ENCODE measurements at places on chromosomes 5 and 9. TPM values are rescaled to one million over a fixed set of nuclear protein-coding genes. Genes with fewer than 3 reads are reported as not detected.

- H3K27ac ChIP-seq = no peak overlapping the region
- DNase-seq = no peak
- H3K36me3 ChIP-seq = no peaks in the 10 kb centered on the region
- no peak overlapping the region for H3K4me3 ChIP-seq
- H3K27me3 ChIP-seq = no peaks in the 10 kb centered on the region
Observed at GRCh38 chr5:168724227-168724626, 145.1 kb upstream of the PANK3 start.

Gene ADGRV1
- not detected for polyA plus RNA-seq

DNA sequence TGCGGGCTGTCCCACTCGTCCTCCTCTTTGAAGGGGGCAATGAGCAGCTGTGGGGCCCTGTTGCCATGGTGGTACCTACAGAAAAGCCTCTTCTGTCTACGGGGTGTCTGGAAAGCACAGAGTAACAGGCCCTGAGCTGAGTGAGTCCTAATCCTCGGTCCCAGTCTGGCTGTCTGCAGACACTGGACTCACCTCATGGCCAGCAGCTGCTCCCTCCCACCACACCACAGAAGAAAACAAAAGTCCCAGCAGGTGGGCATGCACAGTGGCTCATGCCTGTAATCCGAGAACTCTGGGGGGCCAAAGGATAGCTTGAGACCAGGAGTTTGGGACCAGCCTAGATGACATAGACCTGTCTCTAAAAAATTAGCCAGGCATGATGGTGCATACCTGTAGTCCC, 19.9 kb downstream of the P4HA2 start:
- no peak for DNase-seq
- H3K36me3 ChIP-seq = no peaks in the 10 kb centered on the region
- H3K27ac ChIP-seq = no peak overlapping the region
- H3K27me3 ChIP-seq = no peaks in the 10 kb centered on the region
- no peaks in the 10 kb centered on the region for H3K4me1 ChIP-seq
- no peak overlapping the region for H3K4me3 ChIP-seq

Gene CCIN
- polyA plus RNA-seq = not detected

DNA sequence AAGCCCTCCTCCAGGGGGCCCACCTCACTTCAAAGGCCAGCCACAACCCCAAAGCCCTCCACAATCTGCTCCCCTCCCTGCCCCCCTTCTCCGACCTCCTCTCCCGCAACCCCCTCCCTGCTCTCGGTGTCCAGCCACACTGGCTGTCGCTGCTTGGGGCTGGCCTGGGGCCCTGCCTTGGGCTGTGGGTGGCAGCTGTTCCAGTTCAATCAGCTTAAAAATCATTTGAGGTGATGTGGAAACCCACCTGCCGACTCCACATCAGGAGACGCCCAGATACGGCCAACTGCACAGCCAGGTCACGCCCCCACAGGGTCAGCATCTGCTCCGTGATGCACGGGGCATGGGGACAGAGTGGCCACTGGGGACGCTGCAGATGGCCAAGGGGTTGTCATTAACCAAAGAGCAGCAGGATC, 107.0 kb upstream of the MVB12B start:
- no peaks in the 10 kb centered on the region for H3K4me1 ChIP-seq
- H3K27ac ChIP-seq = no peak overlapping the region
- H3K36me3 ChIP-seq = no peaks in the 10 kb centered on the region

Gene CDKN2B-AS1
- not detected for polyA plus RNA-seq

- peaks cover 17% of the 10 kb centered on the region for H3K4me1 ChIP-seq
- H3K27ac ChIP-seq = peak overlapping the region; percentile 75
- peak; percentile 40 for DNase-seq
- no peaks in the 10 kb centered on the region for H3K27me3 ChIP-seq
Observed at GRCh38 chr5:135398160-135398854, 724 bp downstream of the MACROH2A1 start.

Gene PCDHA9
- not detected for polyA plus RNA-seq

GRCh38 chr5:41200506-41200905, 12.8 kb downstream of the C6 start:
- H3K4me1 ChIP-seq = no peaks in the 10 kb centered on the region
- no peak for DNase-seq
- H3K27ac ChIP-seq = no peak overlapping the region
- no peaks in the 10 kb centered on the region for H3K36me3 ChIP-seq
- H3K4me3 ChIP-seq = no peak overlapping the region

- no peak overlapping the region for H3K4me3 ChIP-seq
- H3K36me3 ChIP-seq = no peaks in the 10 kb centered on the region
- H3K27me3 ChIP-seq = no peaks in the 10 kb centered on the region
- no peak for DNase-seq
Observed at GRCh38 chr5:96014395-96014794, 52.7 kb upstream of the ELL2 start.

GRCh38 chr9:95373069-95373681, 55.7 kb upstream of the FANCC start:
- no peaks in the 10 kb centered on the region for H3K4me1 ChIP-seq
- H3K4me3 ChIP-seq = no peak overlapping the region
- H3K36me3 ChIP-seq = no peaks in the 10 kb centered on the region
- DNase-seq = no peak

DNA sequence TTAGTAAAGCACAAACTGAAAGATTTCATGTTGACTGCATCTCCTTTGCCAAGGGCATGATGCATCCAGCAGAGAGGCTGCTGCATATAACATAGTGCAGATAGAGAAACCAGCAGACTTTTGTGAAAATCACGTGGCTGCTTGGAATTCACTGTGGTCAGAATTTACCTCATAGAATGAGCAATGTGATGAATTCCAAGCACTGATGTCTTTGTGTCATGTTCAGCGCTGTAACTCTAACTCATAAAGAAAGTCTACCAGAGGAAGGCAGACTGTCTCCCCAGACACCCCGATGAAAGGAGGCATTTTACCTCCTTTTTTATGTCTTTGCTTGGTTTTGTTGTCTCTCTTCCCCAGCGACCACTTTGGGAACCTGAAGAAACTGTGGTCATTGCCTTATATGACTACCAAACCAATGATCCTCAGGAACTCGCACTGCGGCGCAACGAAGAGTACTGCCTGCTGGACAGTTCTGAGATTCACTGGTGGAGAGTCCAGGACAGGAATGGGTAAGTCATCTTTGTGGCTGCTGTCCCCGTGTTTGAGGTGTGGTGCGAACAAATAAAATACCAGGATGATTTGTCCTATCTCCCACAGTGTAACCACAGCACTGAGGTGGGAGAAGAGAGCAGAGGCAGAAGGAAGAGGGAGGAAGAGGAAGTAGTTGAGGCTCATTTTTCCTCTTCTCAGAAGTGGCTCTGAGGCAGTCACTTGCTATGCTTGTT, 42.0 kb downstream of the ITK start:
- H3K27ac ChIP-seq = peak overlapping the region; percentile 77
- H3K4me3 ChIP-seq = peak overlapping the region; percentile 22
- peak; percentile 59 for DNase-seq
- H3K27me3 ChIP-seq = no peaks in the 10 kb centered on the region

Gene SPAAR
- not detected for polyA plus RNA-seq

Gene GABRA1
- not detected for polyA plus RNA-seq

GRCh38 chr9:126229501-126229900, 97.1 kb upstream of the MVB12B start:
- no peaks in the 10 kb centered on the region for H3K4me1 ChIP-seq
- no peak for DNase-seq
- H3K27me3 ChIP-seq = no peaks in the 10 kb centered on the region
- no peak overlapping the region for H3K4me3 ChIP-seq
- H3K27ac ChIP-seq = no peak overlapping the region
- no peaks in the 10 kb centered on the region for H3K36me3 ChIP-seq

Gene FAM78A
- 24.8 TPM for polyA plus RNA-seq

GRCh38 chr9:92265154-92265553, 28.3 kb downstream of the IARS1 start:
- no peak overlapping the region for H3K27ac ChIP-seq
- H3K4me3 ChIP-seq = no peak overlapping the region
- peaks cover 54% of the 10 kb centered on the region for H3K36me3 ChIP-seq
- no peak for DNase-seq
- no peaks in the 10 kb centered on the region for H3K4me1 ChIP-seq
- H3K27me3 ChIP-seq = no peaks in the 10 kb centered on the region

GRCh38 chr5:51860532-51861018, 477.3 kb downstream of the ISL1 start:
- H3K4me3 ChIP-seq = no peak overlapping the region
- no peaks in the 10 kb centered on the region for H3K4me1 ChIP-seq
- H3K36me3 ChIP-seq = no peaks in the 10 kb centered on the region
- no peaks in the 10 kb centered on the region for H3K27me3 ChIP-seq

Gene PWWP2A
- polyA plus RNA-seq = 27.3 TPM

- DNase-seq = no peak
- no peaks in the 10 kb centered on the region for H3K27me3 ChIP-seq
- no peak overlapping the region for H3K4me3 ChIP-seq
- H3K36me3 ChIP-seq = no peaks in the 10 kb centered on the region
Observed at GRCh38 chr5:143923634-143924266, 111.8 kb downstream of the HMHB1 start.

- H3K27ac ChIP-seq = no peak overlapping the region
- H3K36me3 ChIP-seq = no peaks in the 10 kb centered on the region
- no peaks in the 10 kb centered on the region for H3K27me3 ChIP-seq
- H3K4me1 ChIP-seq = no peaks in the 10 kb centered on the region
Observed at GRCh38 chr5:2691530-2691929, 59.9 kb downstream of the IRX2 start.

DNA sequence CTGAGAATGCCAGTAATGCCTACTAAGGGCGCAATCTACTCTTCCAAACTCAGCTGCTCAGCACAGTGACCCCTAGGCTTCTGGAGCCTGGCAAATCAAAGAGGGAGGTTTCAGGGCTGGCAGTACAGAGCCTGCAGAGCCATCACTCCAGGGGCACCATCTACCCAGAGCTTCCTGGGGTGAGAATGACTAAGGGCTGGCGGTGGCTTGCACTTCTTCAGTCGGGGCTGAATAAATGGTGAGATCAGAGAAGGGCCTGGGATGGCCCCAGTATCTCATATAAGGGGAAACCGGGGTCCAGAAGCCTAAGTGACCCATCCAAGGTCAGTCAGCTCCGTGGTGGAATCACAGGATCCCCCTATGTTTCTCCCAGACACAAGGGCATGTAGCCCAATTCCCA, 5.3 kb downstream of the SH3PXD2B start:
- no peak overlapping the region for H3K27ac ChIP-seq
- H3K27me3 ChIP-seq = no peaks in the 10 kb centered on the region
- H3K4me3 ChIP-seq = no peak overlapping the region
- H3K36me3 ChIP-seq = no peaks in the 10 kb centered on the region

- H3K36me3 ChIP-seq = no peaks in the 10 kb centered on the region
- H3K27ac ChIP-seq = no peak overlapping the region
- no peak overlapping the region for H3K4me3 ChIP-seq
- DNase-seq = no peak
- no peaks in the 10 kb centered on the region for H3K27me3 ChIP-seq
- H3K4me1 ChIP-seq = no peaks in the 10 kb centered on the region
Observed at GRCh38 chr5:126707080-126707479, 69.9 kb upstream of the LMNB1 start.

Gene CSF1R
- polyA plus RNA-seq = 0.72 TPM

Gene DDX31
- polyA plus RNA-seq = 8.2 TPM

DNA sequence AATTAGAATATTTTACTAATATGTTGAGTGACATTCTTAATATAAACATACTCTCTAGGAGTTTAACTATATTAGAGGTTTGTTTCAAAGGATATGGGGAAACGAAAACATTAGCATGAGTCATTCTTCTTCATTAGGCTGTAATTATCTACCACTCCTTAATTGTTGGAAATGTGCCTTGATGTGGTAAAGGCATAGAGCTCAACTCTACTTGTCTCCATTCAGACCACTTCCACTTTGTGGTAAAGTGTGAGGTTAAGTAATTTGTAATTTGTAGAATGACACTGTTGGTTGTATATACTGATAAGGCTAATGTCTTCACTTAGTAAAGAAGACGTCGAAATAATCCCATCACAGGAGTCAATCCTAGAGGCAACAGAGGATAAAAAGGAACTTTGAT, 58.1 kb downstream of the HAPLN1 start:
- no peaks in the 10 kb centered on the region for H3K4me1 ChIP-seq
- no peaks in the 10 kb centered on the region for H3K27me3 ChIP-seq
- no peak for DNase-seq
- H3K36me3 ChIP-seq = no peaks in the 10 kb centered on the region
- no peak overlapping the region for H3K27ac ChIP-seq

DNA sequence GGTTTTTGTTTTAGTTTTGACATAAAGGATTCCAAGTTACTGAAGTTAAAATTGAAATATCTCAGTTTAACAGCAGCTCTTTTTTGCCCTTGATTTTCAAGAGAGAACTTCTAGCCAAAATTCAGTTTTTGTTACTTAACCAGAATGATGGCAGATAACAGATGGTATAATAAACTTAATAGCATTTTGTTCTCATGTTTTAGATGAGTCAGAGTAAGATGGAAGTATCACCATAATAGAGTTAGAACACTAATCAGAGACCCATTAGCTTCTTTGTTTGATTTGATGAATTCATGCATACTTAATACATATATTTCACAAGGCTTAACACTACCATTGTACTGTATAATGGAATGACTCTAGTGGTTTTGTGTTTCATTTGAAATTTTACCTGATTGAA, 11.9 kb downstream of the ZCCHC9 start:
- no peak overlapping the region for H3K27ac ChIP-seq
- H3K36me3 ChIP-seq = no peaks in the 10 kb centered on the region
- H3K27me3 ChIP-seq = no peaks in the 10 kb centered on the region
- no peak for DNase-seq
- H3K4me1 ChIP-seq = no peaks in the 10 kb centered on the region

DNA sequence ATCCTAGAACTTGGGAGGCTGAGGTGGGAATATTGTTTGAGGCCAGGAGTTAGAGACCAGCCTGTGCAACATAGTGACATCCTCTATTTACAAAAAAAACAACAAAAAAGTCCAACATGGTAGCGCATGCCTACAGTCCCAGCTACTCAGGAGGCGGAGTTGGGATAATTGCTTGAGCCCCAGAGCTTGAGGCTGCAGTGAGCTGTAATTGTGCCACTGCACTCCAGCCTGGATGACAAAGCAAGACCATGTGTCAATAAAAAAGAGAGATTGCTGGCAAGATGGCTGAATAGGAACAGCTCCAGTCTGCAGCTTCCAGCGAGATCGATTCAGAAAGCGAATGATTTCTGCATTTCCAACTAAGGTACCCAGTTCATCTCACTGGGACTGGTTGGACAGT, 54.8 kb upstream of the FBXL17 start:
- no peaks in the 10 kb centered on the region for H3K36me3 ChIP-seq
- no peaks in the 10 kb centered on the region for H3K4me1 ChIP-seq
- no peak overlapping the region for H3K27ac ChIP-seq
- no peak overlapping the region for H3K4me3 ChIP-seq
- H3K27me3 ChIP-seq = no peaks in the 10 kb centered on the region

Gene MAMDC2
- polyA plus RNA-seq = not detected

Gene UAP1L1
- 0.71 TPM for polyA plus RNA-seq

- H3K36me3 ChIP-seq = no peaks in the 10 kb centered on the region
- DNase-seq = no peak
- no peaks in the 10 kb centered on the region for H3K27me3 ChIP-seq
- no peak overlapping the region for H3K27ac ChIP-seq
Observed at GRCh38 chr9:4235871-4236804, 63.7 kb downstream of the GLIS3 start.

DNA sequence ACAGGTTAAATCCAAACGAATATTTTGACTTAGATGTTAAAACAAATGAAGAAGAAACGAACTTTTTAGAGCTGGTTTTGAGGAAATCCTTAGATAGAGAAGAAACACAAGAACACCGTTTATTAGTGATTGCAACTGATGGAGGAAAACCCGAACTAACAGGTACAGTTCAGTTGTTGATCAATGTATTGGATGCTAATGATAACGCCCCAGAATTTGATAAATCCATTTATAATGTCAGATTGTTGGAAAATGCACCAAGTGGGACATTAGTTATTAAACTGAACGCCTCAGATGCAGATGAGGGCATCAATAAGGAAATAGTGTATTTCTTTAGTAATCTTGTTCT, 842 bp downstream of the PCDHA5 start:
- H3K27ac ChIP-seq = no peak overlapping the region
- no peak overlapping the region for H3K4me3 ChIP-seq
- H3K27me3 ChIP-seq = no peaks in the 10 kb centered on the region
- no peak for DNase-seq

All from naive thymus-derived CD4-positive, alpha-beta T cell (primary cell).